ENCODE measurements at places on chromosomes 1 and 21.

- no peak for DNase-seq
Observed at GRCh38 chr1:29361686-29362085, 125.4 kb downstream of the PTPRU start.

GRCh38 chr1:160427625-160428024 is 27.3 kb downstream of the VANGL2 start:
- no peak for DNase-seq

DNA sequence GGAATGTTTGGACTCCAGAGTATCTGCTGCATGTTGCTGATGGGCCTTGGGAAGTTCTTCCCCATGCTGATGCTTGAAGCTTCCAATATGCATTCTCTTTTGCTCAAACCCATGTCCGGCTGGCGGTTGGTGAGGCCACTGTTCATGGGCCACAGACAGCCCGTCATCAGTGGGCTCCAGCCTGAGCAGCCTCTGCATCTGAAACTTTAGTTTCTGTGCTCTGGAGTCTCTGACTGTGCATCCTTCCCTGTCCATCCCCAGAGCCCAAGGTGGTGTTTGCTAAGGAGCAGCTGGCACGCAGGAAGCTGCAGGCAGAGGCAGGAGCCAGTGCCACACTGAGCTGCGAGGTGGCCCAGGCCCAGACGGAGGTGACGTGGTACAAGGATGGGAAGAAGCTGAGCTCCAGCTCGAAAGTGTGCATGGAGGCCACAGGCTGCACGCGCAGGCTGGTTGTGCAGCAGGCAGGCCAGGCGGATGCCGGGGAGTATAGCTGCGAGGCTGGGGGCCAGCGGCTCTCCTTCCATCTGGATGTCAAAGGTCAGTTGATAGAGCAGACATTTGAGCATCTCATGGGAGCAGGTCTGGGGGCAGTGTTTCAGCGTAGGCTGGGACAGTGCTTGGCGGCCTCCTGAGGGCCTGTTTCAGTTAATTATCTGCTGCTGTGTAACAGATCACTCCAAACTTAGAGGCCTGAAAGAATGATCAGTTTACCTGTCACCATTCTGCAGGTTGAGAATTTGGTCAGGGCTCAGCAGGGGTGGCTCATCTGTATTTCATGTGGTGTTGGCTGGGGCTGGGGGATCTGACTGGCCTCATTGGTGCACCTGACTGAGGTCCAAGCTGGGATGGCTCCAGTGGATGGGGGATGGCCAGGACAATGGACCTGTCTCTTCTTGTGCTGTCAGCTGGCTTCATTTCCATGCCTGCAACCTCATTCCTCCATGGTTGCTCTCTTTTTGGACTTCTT is 16.6 kb downstream of the OBSCN start:
- no peak for DNase-seq

DNA sequence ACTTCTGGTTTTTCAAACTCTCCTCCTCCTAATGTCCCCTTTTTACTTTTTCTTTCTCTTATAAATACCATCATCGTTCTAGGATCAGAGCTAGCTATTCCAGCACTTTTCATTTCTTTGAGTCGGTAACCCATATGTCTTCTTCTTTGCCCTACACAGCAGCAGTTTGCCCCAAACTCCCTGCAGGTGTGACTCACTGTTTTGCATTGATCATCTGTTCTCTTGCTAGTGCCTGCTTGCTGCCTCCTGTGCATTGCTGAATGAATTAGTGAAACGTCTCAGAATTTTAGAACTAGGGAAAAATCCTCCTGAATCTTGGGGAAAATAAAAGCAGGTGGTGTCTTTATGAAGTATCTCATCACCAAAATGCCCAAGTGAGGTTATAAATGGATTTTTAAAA is 21.7 kb downstream of the KCNK2 start:
- no peak for DNase-seq

DNA sequence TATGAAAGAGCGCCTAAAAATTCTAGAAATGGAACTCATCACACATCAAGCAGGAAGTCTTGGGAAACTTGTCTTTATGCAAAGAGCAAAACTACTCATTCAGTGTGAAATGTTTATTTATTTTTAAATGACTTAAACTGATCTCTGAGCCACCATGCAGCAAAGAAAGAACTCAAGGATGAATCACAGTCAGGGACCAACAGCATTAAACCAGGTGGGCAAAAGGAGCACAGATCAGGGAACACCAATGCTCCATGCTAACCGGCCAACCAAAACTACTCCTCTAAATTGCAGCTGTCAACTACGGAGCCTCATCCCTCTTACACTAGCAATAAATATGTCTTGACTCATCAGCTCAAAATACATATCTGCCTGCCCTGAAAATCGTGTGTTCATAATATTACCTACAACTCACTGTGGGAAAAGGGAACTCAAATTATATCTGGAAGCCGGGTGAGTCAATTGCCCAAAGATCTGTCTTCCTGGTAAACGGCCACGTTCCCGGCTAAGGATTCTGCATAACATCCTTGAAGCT is 129.2 kb downstream of the PTPN14 start:
- DNase-seq, result no peak

- no peak for DNase-seq
Observed at GRCh38 chr21:45279446-45280177, 8.1 kb downstream of the POFUT2 start.

DNA sequence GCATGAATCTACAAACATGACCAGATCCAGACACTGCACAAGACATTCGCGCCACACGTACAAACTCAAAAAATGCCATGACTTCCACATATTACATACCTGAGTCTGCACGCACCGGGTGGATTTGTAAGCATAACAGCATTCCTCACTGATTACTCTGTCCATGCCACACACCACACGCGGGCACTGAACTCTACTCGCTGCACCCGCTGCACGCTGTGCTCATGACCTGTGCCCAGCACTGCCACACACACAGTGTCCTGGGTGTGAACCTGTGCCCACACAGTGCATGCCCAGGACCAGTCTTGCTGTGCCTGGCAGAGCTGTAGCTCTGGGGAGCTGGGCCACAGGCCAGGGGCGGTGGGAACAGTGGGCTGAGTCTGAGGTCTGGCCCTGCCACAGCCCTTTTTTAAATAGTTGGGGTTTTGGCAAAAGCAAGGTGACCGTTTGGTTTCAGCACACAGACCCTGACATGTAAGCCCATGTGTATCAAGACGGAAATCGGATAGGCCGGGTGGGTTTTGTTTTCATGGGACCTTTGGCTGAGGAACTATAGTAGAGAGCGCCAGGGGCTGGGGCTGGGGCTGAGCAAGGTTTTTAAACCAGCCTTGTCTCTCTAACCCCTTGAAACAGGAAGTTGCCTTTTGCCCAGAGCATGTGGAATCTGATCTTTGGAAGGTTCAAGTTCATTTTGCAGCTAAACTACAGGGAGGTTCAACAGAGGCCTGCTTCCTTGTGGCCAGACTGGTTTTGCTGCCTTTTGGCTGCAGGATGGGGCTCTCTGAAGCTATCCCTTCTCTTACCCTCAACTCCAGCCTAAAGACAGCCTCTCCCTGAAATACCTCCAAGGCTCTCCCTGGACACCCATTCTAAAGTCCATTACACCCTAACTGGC is 12.3 kb upstream of the GOLT1A start:
- DNase-seq, result no peak

GRCh38 chr1:217115404-217116380 is 392.5 kb upstream of the ESRRG start:
- DNase-seq, result no peak

- DNase-seq, result no peak
Observed at GRCh38 chr1:3939242-3940080, 39.4 kb upstream of the C1orf174 start.

DNA sequence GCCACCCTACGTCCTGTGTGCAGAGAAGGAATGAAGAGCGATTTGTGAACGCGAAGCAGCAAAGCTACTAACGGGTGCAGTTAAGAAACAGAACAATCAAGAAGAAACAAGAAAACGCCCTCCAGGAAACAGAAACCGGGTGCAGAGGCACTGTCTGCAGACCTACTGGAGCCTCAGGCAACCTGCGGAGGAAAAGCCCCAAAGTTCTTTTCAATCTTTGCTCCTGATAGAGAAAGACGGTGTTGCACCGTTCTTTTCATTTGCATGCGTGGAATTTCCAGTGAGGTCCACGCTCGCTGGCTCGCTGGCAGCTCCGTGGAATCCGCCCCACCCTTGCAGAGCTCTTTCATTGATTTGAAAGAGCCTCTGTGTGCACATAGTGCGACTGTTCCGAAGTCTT is 37.0 kb upstream of the PDE9A start:
- DNase-seq, result no peak

- DNase-seq, result no peak
Observed at GRCh38 chr1:13549021-13549420, 34.6 kb upstream of the PDPN start.

DNA sequence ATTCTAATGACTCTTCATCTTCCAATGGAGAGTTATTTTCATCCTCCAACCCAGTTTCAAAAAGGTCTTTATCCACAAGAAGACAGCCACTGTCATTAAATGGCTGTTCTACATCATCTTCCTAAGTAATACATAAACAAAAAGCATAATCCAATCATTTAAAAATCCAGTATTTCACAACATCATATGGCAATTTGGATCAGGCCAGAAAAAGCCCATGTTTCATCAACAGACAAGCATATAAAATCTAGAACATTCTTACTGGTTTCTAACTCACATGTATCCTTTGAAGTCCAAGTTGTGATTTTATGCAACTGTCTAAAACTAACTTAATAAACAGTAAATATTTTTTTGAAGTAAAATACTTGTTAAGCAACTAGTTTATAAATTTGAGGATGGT is 6.6 kb downstream of the CLSPN start:
- no peak for DNase-seq

- DNase-seq, result no peak
Observed at GRCh38 chr1:31099293-31100032, 33.9 kb upstream of the PUM1 start.

- DNase-seq, result no peak
Observed at GRCh38 chr1:113210248-113210647, 137.2 kb downstream of the LRIG2 start.
